ENCODE measurements at places on chromosomes 2 and 18.
A peak's percentile ranks its signal among the peaks of the same experiment; 100 is the strongest.

DNA sequence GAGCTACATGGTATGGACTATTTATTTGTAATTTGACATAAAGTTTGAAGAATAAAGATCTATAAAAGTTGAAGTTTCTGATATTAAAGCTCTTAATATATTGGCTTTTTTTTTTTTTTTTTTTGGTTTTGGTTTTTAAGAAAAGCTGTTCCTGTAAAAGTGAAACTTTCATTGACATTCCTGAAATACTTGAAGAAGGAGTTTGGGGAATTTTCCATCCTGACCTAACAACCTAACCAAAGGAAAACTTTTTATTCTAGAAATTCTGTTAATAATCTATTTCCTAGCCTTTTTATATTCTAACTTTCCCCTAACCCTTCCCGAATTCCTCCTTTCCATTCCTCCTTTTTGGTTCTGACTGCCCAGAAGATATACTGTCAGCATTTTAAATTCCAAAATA, 83.7 kb downstream of the ACSL3 start:
- DNase-seq: no peak

GRCh38 chr18:23207994-23208393, 72.7 kb downstream of the CABLES1 start:
- no peak for DNase-seq

DNA sequence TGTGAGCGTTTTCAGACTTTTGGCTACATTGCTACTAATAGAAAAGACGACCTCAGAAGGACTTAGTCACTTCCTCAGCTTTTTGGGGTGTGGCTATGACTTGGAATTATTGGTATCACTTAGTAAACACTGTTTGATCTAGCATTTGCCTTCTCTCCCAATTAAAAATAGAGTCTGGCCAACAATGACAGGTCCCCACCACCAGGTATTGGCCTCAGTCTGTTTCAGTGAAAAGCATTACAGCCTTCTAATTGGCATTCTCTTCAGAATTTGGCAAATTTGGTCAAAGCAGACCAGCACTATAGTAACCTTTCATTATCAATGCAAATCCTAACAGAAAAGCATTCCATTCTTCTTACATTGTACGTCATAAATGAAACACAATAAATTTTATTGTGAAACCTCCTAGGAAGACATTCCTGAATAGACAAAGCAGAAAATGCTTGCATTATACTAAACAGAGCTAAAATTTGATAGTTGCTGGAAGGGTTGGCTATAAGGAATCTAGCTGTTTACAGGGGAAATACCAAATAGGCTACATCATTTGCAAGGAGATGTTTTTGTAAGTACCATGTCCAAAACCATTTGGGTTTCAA, 613.9 kb downstream of the IRS1 start:
- DNase-seq: peak; percentile 95

DNA sequence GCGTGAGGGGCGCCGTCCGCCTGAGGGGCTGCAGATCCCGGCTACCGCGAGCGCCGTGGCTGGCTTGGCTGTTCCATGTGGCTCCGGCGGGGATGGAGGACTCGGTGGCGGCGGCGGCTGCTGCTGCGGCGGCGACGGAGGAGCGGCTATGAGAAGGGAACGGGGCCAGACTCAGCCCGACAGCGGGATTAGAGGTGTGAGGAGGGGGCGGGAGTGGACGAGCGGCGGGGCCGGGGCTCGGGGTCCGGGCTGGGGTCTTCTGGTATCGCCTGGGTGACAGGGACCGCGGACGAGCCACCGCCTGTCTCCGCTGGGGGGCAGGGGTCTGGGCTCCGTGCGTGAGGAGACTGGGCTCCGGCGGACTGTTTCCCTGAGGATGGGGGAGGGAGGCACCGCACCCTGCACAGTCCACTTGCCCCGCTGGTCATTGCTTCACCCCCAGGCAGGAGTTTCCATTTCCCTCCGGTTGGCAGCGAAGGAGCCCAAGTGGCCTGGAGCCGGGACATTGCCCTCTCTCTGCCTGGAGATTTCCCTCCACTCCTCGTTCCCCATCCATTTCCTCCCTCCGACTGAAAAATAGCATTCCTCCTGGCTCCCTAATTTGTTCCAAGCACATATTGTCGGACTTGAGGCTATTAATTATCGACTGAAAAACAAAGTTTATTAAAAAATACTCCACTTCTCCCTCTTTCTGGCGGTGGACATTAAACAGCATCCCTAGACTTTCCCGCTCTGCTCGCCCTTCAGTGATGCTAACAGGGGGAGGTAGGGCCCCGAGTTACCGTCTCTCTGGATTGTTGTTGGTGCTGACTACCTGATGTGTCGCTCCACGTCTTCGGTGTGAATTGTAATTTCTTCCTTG, 577 bp downstream of the EHBP1 start:
- DNase-seq: peak; percentile 45

- peak; percentile 23 for DNase-seq
Observed at GRCh38 chr2:218857371-218858137, 2.1 kb upstream of the WNT6 start.

Measured in amniotic epithelial cell (primary cell).